ENCODE measurements at places on chromosomes 3 and 15.

DNA sequence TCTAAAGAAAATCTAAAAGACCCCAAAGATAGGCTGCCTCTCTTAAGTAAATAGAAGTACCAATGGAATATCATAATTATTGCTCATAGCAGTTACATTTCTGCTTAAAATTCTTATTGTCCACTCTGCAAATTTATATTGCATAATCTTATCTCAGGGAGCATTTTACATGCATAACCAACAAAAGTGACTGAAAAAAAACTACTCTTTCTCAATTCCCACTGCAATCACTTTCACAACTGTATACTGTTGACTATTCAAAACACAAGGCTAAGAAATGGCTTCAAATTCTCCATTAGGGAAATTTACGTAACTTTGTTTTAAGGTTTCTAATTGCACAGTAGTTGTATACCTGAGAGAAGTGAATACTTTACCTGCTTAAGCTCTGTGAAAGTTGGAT is 56.3 kb downstream of the HMG20A start:
- no peak for DNase-seq

- peak; percentile 30 for DNase-seq
Measured at GRCh38 chr15:42919799-42920518, 619 bp downstream of the TTBK2 start.

DNA sequence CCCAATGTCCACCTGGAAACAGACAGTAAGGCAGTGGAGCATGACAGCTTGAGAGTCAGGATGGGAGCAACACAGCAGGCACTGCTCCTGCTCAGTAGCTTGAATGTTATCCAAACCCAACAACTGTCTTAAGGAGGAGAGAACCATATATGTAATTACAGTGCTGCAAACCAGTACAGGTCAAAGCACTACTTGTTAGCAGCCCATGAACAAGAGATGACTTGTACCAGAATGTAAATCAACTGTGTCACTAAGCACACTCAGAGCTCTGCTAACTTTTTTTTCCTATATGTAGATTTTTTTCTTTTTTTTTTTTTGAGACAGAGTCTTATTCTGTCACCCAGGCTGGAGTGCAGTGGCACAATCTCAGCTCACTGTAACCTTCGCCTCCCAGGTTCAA is 87.1 kb downstream of the ANO10 start:
- DNase-seq, result no peak

DNA sequence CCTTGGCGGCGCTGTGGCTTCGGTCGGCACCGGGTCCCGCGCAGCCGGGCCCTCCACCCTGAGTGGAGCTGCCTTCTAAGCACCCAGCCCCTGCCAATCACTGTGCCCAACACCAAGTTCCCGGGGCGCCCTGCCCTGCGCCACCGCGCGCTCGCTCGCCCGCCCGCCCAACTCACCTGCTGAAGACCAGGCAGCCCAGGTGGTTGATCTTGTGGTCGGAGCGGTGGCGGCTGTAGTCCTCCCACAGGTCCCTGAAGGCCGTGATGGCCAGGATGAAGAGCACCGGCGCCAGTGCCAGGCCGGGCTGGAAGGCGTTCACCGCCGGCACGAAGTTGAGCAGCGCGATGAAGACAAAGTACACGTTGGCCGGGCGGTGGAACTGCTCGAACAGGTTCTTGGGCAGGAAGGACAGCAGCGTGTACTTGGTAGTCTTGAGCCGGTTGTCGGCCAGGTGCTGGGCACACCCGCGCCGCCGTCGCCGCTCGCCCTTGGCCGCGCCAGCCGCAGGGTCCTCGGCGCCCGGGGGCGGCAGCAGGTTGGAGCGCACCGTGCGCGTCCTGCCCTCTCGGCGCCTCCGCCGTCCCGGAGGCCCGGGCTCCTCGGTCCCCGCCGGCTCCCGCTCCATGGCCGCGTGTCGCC is 536 bp downstream of the ATP10A start:
- peak; percentile 44 for DNase-seq

GRCh38 chr15:71252044-71252739 is 136.9 kb downstream of the THSD4 start:
- DNase-seq, result no peak

GRCh38 chr3:105904678-105905284 is 36.0 kb upstream of the CBLB start:
- DNase-seq, result no peak
